ENCODE measurements at places on chromosomes 11 and 22.

- no peak for DNase-seq
These were observed 1.3 kb downstream of the MACROD1 start for GRCh38 chr11:64164392-64165312.

GRCh38 chr11:134312807-134313206 is 19.0 kb upstream of the GLB1L2 start:
- DNase-seq: no peak

- no peak for DNase-seq
These were observed 38.9 kb upstream of the CSNK2A3 start for GRCh38 chr11:11391796-11392463.

GRCh38 chr11:104926771-104927611 is 28.7 kb upstream of the CASP12 start:
- DNase-seq: no peak

GRCh38 chr22:42353883-42354727 is 78.1 kb downstream of the NFAM1 start:
- no peak for DNase-seq

DNA sequence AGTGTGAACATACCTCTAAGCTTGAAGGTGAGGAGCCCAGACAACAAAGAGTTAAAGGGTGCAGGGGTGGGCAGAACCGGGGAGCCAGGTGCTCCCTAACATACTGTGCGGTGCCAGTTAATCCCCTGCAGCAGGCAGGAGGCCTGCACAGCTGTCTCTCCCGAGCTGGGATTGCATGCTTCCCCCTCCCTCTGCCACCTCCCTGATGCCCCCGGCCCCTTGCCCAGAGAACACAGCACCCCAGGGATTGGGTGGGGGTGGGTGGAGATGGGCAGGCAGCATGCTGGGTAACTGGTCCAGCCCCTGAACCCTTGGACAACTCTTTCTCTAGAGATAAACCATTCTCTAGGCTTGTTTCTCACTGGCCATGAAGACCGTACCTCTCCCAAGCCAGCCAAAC is 67.7 kb upstream of the MYOD1 start:
- DNase-seq: no peak

GRCh38 chr11:116255321-116255953 is 517.4 kb downstream of the BUD13 start:
- DNase-seq: no peak

DNA sequence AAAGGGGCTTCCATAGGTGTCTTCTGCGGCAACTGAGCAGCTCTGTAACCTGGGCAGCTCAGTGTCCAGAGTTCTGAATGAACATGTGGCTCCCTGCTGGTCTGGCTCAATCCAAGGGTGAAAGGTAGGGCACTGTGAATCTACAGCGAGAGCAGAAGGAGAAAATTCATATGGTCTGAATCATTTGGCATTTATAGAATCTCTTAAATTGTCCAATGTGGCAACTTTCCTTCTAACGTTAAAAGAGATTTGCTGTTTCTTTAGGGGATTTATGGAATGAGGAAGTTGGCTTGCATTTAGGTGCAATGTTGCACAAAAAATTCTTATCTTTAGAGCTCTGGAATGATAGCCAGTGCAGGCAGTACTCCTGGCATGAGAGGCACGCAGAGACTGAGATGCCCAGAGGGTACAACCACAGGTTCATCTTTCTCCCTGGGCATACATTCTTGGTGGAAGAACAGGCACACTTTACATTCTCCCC is 17.0 kb downstream of the ATXN10 start:
- no peak for DNase-seq

GRCh38 chr11:68312780-68313573 is 586 bp downstream of the LRP5 start:
- DNase-seq: peak; percentile 33

GRCh38 chr11:28083118-28083517 is 24.8 kb downstream of the KIF18A start:
- DNase-seq: no peak

DNA sequence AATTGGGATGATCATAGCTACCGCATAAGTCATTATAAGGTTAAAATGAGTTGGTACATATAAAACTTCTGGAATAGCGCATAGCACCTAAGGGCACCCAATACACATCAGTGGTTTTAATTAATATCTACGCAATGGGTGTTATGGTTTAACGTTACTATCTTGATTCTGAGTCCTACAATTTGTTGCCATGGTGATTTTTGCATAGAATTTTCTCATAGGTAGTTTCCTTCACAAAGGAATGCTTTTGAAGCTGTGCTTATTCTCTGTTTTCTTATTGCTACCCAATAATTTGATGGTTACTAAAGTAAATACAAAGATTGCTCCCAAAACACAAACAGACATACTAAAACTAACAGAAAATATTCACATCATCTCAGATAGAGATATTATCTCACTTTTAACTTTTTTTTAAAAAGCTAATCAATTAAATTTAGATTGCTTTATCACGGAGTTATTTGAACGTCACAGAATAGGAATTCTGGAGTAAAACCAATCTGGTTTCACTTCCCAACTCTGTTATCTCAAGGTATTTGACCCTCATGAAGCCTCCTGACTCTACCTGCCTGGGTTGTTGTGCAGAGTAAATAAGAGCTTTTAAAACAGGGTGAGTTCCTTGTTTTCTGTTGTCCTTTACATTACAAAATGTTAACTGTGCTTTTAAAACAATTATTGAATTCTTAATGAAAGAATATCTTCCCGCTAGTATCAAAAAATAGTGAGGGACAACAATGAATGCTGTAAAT is 635.5 kb upstream of the CCDC90B start:
- no peak for DNase-seq

DNA sequence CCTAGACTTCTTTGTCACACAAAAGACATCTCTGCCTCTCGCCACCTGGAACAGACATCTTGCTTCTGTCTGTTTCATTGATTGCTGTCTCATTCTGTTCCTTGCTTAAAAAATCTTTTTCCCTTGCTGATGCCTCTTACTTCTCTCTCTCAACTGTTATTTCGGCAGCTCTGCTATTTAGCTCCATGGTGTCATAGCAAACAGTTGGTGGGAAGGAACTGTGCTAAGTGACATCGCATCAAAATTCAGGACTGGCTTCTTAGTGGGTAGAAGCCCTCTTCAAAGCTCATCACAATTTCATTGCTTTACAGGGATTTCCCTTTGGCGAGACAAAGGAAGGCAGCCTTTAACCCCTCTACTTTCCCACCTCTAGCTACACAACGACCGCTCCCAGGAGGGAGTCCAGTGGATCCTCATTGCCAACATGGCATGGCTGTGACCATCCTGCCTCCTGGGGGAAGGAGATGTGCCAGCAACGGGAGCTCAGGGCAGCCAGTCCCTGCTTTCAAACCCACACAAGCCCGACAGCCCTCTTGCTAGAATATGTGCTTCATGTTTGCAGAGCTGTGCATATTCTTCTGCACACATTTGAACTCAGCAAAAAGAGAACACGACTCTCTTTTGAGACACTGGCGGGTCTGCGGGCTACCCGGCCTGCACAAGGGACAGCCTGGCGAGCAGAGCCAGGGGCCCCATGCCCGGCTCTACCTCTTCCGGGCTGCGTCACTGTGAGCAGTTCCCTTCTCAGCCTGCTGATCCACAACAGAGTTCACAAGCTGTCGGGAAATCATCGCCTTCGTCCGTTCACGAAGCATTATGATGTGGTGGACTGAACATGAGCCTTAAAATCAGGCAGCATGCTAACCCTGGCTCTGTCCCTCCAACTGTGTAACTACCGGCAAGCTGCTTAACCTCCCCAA is 51.1 kb upstream of the JAM3 start:
- no peak for DNase-seq

DNA sequence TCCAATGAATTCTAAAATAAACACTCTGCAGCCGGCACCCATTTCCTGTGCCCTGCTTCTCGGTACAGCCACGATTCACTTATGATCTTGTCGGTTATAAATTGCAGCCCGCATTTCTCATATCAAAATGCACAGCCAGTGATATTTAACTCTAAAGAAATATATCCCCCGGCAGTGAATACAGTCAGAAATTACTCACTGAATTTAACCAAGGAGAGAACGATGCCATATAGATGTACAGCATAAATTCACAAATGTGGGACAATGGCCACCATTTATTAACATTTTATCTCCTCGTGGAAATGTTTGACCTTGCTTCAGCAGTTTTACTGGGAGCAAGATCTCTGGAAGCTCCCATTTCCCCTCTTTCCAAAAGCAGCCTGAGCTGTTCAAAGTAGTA is 1517.8 kb downstream of the BRD1 start:
- DNase-seq: no peak

DNA sequence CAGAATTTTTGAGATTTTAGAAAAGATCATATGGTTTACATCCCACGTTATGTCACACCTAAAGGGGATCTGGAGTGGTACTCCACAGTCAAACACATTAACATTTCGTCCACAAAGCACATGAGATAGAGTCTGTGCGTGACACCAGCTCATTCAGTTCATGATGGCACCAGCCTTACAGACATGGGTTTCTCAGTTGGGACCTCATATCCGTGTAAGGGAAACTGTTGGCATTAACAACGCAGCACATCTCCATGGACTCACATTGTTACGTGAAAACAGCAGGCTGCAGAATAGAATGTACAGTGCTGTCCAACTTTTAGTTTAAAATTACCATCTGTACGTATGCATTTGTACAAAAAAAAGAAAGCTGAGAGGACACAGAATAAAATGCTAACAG is 14.0 kb downstream of the RIC8A start:
- no peak for DNase-seq

DNA sequence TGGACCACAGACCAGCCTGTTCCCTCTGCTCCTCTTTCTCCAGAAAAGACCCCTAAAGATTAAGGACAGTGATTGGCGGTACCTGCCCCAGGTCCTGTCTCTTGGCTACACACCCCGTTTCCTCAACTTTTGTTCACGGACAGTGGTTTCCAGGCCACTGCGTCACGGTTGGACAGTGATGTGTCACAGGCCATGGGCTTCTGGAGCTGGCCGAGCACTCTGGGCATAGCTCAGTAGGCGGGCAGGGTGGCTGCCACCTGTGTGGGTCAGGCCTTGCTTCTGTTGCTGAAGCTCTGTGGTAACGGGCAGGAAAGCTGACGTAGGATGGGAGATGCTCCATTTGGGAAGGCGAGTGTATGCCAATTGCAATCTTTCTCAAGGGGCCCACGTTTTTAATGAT is 13.6 kb downstream of the TUB start:
- DNase-seq: no peak

DNA sequence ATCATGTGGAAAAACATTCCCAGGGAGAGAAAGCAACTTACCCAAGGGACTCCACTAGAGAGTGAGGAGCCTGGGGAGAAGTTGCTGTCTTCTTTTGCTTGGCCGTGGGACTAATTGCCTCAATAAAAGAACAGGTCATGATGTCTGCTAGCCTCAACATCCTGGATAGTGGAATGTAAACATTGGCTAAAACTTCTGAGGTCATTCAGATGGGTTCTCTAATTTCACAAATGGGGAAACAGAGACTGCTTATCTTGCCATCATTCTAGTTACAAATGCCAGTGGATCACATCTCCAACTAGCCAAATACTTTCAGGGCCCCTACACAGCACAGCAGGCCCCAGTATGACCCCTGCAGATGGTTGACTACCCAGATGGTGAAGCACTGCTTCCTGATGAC is 28.4 kb upstream of the PAMR1 start:
- DNase-seq: no peak

GRCh38 chr11:45105233-45105983 is 41.0 kb upstream of the PRDM11 start:
- DNase-seq: peak; percentile 75

DNA sequence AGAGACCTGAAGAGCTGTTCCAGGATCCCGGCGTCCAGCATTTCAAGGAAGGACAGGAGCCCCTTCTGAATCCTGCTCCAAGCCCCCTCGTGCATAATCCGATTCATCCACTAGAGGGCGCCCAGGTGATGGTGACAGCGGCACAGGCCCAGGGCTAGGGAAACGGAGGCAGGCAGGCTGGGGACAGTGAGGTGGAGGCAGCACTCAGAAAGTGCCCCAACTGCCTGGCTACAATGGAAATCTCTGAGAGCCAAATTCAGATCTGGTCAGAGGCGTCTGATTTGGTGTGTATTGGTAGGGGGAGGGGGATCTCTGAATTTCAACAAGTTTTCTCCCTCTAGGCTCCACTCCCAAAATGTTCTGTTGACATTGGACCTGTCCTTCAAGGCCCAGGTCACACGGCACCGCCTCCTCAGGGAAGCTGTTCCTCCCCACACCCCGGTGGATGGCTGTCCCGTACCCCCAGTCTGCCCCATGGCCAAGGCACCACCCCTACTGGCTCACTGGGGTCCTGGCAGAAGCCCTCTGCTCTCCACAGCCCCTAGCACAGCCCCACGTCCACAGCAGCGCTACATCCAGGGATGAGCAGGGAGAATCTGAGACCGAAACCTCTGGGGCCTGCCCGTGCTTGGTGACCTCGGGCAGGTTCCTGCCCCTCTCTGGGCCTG is 142.9 kb downstream of the CRYBB2 start:
- peak; percentile 76 for DNase-seq

- DNase-seq: no peak
These were observed 11.4 kb downstream of the SCARF2 start for GRCh38 chr22:20426259-20426615.

- DNase-seq: no peak
These were observed 59.3 kb downstream of the SLC1A2 start for GRCh38 chr11:35360055-35360530.

GRCh38 chr11:31397239-31397834 is 27.7 kb downstream of the DNAJC24 start:
- no peak for DNase-seq

- no peak for DNase-seq
These were observed 807 bp upstream of the ZNF74 start for GRCh38 chr22:20392983-20393704.

DNA sequence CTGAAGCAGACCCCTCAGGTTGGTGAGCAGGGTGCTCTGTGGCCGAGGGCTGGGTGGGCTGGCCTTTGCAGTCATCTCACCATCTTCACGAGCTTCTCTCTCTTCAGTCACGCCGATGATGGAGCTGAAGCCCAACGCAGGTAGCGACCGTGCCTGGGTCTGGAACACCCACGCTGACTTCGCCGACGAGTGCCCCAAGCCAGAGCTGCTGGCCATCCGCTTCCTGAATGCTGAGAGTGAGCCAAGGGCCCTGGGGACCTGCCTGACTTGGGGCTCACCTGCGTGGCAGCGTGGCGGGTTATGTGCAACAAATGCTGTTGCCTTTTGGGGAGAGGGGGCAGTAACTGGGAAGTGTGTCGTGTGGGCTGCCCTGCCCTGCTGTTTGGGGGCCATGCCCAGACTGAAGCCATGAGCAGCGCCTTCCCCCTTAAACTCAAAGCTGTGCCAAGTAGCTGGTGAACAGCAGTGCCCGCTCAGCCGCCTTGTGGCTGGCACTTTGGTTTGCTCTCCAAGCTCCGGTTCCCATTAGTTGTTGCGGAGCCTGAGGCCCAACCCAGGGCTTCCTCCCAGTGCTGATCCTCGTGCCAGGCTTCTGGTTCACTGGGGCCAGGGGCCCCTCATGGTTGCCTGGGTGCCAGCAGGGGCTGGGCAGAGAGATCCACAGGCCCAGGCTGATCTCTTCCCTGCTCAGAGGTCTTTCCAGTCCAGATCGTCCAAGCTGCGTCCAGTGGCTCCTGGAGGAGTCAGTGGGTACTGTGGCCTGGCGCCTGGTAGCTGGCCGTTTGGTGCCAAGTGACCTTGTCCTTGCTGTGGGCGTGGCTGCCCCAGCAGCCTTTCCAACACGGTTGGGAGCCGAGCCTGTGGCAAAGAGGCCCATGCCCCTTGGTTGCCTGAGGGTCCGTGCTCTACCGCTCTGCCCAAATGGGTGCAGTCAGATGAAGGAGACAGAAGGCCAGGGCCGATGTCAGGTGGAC is 6.1 kb upstream of the ZDHHC8 start:
- DNase-seq: no peak

- DNase-seq: no peak
These were observed 24.3 kb upstream of the PICK1 start for GRCh38 chr22:38032681-38033521.

GRCh38 chr11:10314199-10315072 is 9.6 kb downstream of the ADM start:
- DNase-seq: no peak

Data from CD4-positive, alpha-beta T cell treated with Interleukin-17A for 4 hours (primary cell).